ENCODE measurements at places on chromosomes 16 and 17. TPM values are rescaled to one million over a fixed set of nuclear protein-coding genes. Genes with fewer than 3 reads are reported as not detected.

Gene MYLK3
- polyA plus RNA-seq: 0.40 TPM

Gene KCNH4
- polyA plus RNA-seq: not detected

Gene NTN3
- 4.7 TPM for polyA plus RNA-seq

DNA sequence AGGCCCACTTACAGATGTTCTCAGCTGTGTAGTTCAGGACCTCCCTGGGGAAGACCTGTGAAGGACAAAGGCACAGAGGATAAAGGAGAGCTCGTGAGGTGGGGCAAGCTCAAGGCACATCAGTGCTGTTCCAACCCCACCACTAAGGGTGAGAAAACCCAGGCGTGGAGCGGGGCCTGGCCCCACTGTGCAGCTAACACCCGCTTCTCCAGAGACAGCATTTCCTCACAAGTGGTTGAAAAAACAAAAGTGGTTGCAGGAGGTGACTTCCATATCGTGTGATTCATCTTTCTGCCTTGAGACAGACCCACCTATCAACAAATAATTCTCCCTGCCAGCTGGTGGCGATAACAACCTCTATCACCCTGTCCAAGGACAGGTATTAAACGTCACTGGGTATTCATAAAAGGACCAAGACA, 30.0 kb downstream of the SNN start:
- no peak for DNase-seq

DNA sequence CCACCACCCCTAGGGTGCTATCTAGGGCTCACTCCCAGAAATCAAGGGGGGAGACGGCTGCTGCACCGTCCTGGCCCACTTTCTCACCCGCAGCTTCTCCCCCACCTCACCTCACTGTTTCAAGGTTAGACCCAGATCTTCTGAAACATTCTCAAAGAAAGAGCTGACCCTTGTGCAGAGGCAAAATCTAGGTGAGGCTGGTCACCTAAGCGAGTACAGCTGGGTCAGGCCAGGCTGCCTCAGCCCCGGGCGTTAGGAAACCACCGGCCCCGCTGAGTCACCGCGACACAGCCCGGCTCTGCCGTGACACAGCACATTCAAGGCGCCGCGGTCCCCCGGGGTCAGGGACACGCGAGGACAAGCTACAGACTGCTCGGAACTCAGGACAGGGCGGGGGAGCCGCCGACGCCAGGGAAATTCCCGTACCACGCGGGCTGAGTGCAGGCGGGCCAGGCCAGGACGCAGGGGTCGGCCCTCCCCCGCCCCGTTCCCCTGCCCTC, 27.1 kb downstream of the GNPTG start:
- no peak for DNase-seq

GRCh38 chr17:4759776-4760236, 11.9 kb upstream of the TM4SF5 start:
- no peak for DNase-seq

- no peak for DNase-seq
Observed at GRCh38 chr17:72119873-72120641, 763 bp upstream of the SOX9 start.

All from right lung (tissue), 10 donors.